ENCODE measurements at places on chromosomes 2 and 18.

- DNase-seq, result no peak
Observed at GRCh38 chr2:154758871-154759270, 60.4 kb downstream of the KCNJ3 start.

- no peak for DNase-seq
Observed at GRCh38 chr2:187825108-187825507, 270.9 kb upstream of the TFPI start.

- no peak for DNase-seq
Observed at GRCh38 chr2:41954304-41955291, 93.2 kb upstream of the PKDCC start.

GRCh38 chr2:205746420-205746785, 64.1 kb downstream of the NRP2 start:
- no peak for DNase-seq

DNA sequence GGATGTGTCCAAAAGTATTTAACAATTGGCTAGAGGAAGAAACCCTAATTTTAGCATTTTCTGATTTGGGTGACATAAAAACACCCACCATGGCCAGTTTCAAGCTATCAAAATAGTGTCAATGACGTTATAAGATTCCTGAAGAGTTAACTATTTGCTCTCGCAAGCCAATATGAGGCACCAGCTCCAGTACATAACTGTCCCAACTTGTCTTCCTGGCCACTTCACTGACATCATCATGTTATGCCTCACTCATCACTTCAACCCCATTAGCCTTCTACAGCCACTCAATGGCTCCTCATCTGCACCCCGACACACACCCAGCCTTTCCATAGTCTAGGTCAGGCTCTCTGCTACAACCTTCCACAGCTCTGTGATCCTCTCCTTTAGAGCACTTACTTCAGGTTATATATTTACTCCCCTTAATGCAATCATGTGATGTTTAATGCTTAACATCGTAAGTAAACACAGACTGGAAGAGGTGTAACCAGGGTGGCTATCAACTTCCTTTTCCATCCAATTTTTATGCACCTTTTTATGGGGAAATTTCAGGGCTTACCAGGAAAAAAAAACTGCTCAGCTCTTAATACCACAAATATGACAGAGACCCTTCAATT, 158.7 kb downstream of the VWC2L start:
- DNase-seq, result no peak

GRCh38 chr2:9422321-9423099, 818 bp downstream of the ITGB1BP1 start:
- peak; percentile 15 for DNase-seq

- DNase-seq, result no peak
Observed at GRCh38 chr2:20425371-20425881, 21.4 kb upstream of the RHOB start.

DNA sequence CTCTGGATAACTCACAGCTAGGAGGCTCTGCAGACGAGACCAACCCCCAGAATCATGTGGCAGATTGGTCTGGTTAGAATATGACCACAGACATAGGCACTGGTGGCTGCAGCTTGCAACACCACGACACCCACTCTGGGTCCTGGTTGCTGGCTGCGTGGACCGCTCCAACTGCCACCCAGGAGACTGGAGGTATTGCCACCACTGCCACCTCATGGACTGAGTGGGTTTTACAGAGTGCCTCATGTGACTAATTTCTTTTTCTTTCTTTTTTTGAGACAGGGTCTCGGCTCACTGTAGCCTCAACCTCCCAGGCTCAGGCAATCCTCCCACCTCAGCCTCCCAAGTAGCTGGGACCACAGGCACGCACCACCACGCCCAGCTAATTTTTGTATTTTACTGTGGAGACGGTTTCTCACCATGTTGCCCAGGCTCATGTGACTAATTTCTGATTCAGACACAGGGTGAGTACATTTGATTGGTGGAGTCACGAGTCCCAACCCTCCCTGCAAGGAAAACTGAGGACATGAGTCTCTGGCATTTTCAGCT, 29.9 kb upstream of the NT5DC4 start:
- peak; percentile 80 for DNase-seq

GRCh38 chr18:59661891-59662701, 35.1 kb downstream of the CCBE1 start:
- DNase-seq, result no peak

GRCh38 chr18:801137-801536, 10.9 kb downstream of the YES1 start:
- DNase-seq, result peak; percentile 64

DNA sequence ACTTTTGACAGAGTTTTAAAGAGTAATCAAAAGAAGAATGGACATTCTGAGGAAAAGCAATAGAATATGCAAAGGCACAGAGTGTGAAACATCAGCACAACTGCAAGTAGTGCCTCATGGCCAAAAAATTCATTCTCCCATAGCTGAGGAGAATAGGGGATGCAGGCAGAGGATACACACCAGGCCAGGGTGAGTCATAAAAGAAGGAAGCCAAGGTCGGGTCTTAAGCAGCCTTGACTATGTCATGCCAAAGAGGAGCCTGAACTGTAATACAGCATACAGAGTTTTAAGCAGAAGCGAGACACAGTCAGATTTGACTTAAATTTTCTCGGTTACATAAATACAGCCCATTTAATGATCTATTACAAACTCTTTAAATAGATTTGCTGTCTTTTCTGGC, 165.0 kb downstream of the LNPK start:
- no peak for DNase-seq

GRCh38 chr2:230592775-230593174, 119.9 kb upstream of the CAB39 start:
- no peak for DNase-seq

DNA sequence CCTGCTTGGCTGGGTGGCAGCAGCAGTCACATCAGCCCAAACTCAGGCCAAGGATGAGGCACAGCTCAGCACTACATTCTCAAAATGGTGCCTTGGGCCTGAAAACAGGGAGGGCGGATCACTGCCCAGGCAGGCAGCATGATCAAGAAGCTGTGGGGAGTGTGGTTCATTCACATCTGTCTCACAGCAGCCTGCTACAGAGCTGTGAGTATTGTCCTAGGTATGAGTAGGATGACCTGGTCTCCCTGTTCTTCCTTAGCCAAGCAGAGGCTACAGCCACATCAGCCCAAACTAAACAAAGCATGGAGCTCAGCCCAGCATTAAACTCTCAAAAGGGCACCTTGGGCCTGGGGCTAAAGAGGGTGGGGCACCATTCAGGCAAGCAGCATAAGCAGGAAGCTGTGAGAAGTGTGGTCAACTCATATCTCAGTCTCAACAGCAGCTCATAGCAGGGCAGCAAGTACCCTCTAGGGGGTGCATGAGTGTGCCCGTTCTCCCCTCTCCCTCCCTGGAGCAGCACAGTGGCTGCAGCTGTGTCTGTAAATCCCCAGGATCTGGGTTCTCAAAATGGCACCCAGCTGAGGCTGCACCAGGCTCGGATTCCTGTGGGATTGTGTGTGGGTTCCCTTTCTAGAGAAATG, 139.6 kb downstream of the TRABD2A start:
- no peak for DNase-seq

GRCh38 chr18:75635096-75635495, 207.6 kb upstream of the SMIM21 start:
- DNase-seq, result no peak

- no peak for DNase-seq
Observed at GRCh38 chr2:33104726-33105125, 158.0 kb downstream of the LTBP1 start.

GRCh38 chr2:47704287-47704686, 78.7 kb upstream of the MSH6 start:
- no peak for DNase-seq

DNA sequence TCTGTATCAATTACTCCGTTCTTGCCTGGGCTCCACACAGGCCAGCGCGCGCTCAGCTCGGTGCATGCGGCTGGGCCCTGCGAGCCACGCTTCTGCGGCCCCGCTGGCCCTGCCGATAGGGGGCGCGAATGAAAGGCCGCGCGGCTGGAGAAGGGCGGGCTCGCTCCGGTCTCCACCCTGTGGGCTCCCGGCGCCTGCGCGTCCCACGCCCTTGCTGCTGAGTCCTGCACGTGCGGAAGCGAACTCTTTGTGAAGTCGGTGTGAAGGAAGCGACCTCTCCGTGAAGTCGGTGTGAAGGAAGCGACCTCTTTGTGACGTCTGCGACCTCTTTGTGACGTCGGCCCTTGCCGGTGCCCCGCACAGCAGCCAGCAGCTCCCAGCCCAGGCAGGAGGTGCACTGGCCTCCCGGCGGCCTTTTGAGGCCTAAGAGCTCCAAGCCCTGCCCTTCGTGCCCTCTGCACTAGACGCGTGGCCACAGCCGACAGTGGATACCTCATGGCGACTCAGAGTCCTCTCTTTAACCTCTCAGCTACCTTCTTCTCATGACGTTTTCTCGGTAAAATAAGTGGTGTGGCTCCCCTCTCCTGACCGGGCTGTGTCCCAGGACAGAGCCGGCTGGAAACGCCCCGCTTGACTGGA, 391.9 kb upstream of the RAB6C start:
- DNase-seq, result no peak

DNA sequence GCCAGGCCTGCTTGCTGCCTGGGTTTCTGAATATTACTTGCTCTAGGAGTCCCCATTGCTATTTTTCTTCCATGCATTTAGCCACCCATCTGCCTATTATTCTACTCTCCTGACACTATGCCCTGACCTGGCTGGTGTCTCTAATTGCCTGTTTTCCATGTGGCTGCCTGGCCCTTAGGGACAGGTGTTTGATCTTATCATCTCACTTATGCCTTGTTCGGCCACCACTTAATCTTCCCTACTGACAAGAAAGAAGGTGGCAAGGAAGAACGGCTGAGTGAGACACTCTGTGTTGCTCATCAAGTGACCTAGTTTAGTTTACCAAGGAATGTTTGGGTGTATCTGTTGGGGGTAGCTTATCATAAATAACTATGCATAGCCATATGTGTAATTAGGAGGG, 50.4 kb upstream of the RAPH1 start:
- no peak for DNase-seq

- no peak for DNase-seq
Observed at GRCh38 chr2:110714452-110715224, 17.7 kb upstream of the ACOXL start.

- DNase-seq, result no peak
Observed at GRCh38 chr2:178860551-178860950, 53.3 kb upstream of the TTN start.

- no peak for DNase-seq
Observed at GRCh38 chr2:229129738-229130371, 141.2 kb downstream of the PID1 start.

GRCh38 chr2:66494708-66495107, 59.8 kb downstream of the MEIS1 start:
- DNase-seq, result peak; percentile 27

DNA sequence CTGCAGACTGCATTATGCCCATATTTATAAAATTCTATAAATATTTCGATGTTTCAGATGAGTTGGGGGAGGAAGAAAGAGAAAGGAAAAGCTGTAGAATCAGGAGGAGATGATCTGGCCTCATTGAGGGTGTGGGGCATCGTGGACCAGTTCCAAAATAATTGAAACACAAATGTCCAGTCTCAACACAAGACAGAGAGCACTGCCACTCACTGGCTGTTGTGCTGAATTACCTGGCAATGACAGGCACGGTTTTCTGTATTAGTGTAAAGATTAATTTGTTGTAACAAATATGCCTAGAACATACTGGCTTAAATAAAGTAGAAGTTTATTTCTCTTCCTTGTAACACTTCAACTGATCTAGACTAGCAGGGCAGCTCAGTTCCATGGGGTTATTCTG, 24.1 kb downstream of the POLE4 start:
- DNase-seq, result no peak

GRCh38 chr2:107462181-107462580, 364.5 kb upstream of the RGPD4 start:
- DNase-seq, result no peak

- no peak for DNase-seq
Observed at GRCh38 chr2:1837022-1837421, 92.7 kb upstream of the PXDN start.

GRCh38 chr2:38660282-38660681, 5.6 kb upstream of the GALM start:
- DNase-seq, result no peak

- DNase-seq, result no peak
Observed at GRCh38 chr2:26816893-26817292, 31.0 kb downstream of the CENPA start.

- DNase-seq, result no peak
Observed at GRCh38 chr2:238742066-238742465, 105.8 kb upstream of the TWIST2 start.

GRCh38 chr18:30132959-30133358, 909.6 kb downstream of the DSC3 start:
- DNase-seq, result no peak

DNA sequence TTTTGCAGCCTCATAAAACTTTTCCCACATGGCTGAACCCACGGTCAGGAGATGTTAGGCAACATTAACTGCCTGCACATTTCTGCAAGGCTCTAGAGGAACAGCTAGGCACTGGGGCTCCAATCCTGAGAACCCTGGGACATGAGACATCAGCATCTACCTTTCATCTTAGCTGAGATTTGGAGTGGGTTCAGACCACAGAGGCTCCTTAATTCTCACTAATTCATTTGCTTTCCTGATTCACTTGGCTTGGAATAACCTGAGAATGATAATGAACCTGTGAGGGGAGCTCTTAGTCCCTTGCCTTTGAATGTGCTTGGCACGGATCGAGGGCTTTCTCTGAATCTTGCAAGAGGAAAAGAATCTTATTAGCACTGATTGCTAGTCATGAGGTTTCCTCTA, 266.2 kb downstream of the FIGN start:
- no peak for DNase-seq

- DNase-seq, result no peak
Observed at GRCh38 chr2:239717706-239718105, 307.4 kb downstream of the NDUFA10 start.

DNA sequence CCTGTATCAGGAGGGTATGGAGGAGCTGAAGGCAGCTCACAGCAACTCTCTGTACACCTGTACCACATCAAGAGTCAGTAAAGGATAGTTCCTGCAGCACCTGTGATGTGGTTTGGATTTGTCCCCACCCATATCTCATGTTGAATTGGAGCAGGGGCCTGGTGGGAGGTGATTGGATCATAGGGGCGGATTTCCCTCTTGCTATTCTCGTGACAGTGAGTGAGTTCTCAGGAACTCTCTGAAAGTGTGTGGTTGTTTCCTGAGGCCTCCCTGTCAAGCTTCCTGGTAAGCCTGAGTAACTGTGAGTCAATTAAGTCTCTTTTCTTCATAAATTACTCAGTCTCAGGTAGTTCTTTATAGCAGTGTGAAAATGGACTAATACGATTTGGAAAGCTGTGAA, 28.9 kb downstream of the OSBPL1A start:
- DNase-seq, result no peak

GRCh38 chr2:38778687-38779082, 675 bp downstream of the GEMIN6 start:
- no peak for DNase-seq

Measured in CD14-positive monocyte (primary cell).